Hematopoietic multipotent progenitor cell treated with erythropoietin and hydrocortisone succinate and interleukin-3 and kit ligand, for 8 days (in vitro differentiated cells): ENCODE measurements at places on chromosomes 6 and 20.

DNA sequence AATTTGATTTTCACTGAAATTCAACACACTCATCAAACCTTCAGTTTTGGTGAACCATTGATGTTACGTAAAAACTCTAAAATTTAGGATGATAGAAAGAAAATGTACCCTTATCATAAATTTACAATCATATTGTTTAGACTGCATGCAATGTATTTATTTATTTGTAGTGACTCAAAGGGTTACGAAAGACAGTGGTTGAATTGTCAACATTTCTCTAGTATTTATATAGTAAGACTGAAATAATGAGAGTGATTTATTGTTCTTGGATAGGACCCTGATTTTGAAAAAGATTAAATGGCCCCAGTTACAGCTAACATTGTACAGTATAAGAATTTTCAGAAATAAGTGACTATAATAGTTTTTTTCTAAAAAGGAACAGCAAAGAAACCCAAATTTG lies 591.5 kb downstream of the RFPL4B start:
- no peak for DNase-seq

DNA sequence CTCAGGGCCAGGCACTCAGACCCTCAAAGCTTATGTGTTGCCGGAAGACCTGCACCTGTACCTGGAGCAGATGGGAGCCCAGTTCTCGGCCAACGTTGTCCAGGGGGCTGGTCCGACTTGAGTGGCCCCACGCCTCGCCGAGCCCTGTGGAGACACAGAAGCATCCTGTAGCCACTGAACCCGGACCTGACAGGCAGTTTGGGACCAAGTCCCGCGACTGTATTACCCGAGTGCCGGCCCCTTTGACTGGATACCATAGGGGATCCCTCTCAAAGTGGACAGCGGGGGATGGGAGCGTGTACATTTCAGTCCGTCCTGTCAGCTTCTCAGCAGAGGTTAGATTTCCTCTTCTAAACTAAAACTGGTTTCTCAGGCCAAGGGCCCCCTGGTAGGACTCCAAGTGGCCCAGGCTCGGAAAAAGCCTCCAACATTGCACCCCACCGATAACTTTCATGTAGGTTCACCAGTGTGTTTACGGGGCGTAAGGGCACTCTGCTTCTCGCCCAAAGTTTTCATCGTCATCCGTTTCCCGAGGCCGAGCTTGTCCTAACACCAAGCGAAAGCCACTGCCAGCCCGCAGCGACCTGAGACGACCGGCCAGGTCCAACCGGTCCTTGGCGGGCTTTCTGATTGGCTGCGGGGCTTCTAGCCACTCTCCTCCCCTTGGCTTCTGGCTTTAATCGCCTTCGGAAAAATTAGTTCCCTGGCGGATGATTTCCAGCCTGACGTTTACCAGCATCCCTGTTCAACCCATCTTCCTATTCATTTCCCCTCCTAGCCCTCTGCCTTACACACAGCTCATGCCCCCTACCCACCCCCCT lies 10.8 kb downstream of the SIM1 start:
- no peak for DNase-seq

GRCh38 chr6:127966616-127967015 lies 65.8 kb upstream of the THEMIS start:
- DNase-seq: no peak

GRCh38 chr20:36579996-36580545 lies 6.7 kb downstream of the TGIF2 start:
- DNase-seq: no peak

- DNase-seq: no peak
Measured at GRCh38 chr6:48061265-48061990, 49.6 kb downstream of the PTCHD4 start.

DNA sequence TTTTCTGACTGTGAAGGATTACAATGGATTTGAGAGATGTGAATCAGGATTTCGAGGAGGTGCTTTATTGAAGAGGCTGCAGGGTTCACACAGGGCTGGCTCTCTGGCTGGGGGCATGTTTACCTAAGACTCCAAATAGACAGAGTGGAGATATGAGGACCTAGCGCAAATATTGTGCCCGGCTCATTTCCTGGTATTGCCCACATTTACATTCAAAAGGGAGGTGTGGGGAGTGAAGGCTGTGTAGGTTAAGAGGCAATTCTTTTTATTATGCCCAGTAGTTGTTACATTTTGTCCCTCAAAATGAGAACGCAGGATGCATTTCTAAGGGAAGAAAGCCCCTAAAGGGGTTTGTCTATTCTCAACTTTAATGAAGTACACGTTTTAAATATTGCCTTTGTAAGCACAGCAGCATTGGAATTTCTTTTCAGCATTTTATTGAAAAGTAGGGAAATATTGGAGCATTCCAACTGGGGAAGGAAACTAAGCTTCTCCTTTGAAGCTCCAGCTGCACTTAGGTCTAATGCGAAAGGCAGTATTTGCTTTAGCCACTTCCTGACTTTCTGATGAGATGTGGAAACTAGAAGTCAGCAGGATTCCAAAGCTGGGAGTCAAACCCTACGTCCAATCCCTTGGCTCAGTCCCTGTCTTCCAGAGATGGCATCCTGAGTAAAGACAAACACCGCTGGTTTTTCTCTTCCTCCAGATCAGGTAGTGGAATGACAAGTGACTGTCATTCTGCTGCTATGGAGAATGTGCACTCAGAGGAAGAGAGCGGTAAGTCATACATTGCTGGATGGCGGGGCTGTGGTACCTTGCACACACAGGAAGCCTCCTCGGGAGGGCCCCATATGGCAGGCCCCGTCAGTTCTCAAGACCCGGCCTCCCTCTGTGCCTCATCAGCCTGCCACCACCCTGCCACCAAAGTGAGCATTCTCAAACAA lies 70.7 kb downstream of the MYB start:
- no peak for DNase-seq

- peak; percentile 66 for DNase-seq
Measured at GRCh38 chr6:87237804-87238203, 82.4 kb downstream of the ZNF292 start.

DNA sequence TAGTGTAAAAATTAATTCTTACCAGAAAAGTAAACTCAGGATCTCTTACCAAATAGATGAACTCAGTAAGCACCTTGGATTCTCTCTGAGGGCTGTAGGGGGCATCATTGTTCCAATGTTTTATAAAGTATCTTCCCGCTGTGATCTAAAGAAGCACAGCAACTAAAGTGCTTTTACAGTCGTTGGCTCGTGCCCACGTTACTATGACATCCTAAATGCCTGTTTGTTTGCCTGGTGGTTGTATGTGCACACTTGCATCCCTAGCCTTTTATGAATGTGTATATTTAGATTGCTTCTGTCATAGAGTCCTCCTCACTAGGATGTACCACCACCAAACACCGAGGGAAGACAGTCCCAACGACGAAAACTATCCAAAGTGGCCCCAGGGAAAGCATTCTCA lies 34.5 kb downstream of the SLX4IP start:
- peak; percentile 88 for DNase-seq

DNA sequence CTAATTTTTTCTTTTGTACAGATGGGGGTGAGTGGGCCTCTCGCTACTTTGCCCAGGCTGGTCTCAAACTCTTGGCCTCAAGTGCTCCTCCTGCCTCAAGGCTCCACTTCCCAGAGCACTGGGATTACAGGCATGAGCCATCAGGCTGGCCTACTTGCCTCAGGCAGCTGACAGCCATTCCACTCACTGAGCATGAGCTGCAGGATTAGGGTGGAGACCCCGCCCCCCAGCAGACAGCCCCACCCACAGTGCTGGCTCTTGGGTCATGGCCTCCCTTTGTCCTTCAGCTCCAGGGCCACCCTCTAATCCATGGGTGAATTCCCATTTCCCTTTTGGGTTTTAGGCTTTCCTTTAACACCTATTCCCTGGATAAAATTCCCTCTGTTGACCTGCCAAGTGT lies 82.1 kb downstream of the BFSP1 start:
- DNase-seq: no peak

- no peak for DNase-seq
Measured at GRCh38 chr6:131642565-131642964, 5.5 kb downstream of the ENPP3 start.

DNA sequence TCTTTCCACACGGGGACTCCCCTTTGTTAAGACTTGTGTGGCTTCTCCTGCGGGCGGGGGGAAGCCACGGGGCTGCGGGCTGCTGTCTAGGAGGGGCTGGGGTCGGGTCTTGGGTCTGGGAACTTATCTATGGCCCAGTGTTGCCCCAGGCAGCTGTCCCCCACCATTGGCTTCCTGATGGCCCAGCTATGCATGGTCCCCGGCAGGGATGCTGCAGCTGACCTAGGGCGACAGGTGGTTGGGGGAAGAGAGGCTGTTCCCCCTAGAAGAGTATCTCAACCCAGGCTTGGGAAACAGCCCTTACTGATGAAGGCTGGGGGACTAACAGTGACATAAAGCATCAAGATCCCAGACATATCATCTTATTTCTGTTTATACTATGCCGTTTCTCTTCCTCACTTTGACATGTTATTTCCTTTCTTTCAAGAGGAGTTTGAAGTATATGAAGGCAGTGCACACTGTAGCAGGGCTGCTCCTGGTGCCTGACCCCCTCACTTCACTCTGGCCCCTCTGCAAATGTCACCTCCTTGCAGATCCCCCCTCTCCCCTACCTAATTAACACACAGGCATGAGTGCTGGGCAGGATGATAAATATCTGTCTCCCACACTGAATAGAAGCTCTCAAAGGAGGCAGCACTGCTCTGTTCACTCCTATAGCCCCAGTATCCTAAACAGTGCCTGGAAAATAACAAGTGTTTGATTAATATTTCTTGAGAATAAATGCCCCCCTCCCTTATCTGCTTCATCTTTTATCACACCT lies 87.0 kb downstream of the HIVEP2 start:
- DNase-seq: no peak

GRCh38 chr6:80364149-80364548 lies 257.7 kb downstream of the BCKDHB start:
- no peak for DNase-seq
